SK-MEL-5 (cell line): ENCODE measurements at places on chromosomes 2 and 18. TPM values are rescaled to one million over a fixed set of nuclear protein-coding genes. Genes with fewer than 3 reads are reported as not detected.
A peak's percentile ranks its signal among the peaks of the same experiment; 100 is the strongest.

DNA sequence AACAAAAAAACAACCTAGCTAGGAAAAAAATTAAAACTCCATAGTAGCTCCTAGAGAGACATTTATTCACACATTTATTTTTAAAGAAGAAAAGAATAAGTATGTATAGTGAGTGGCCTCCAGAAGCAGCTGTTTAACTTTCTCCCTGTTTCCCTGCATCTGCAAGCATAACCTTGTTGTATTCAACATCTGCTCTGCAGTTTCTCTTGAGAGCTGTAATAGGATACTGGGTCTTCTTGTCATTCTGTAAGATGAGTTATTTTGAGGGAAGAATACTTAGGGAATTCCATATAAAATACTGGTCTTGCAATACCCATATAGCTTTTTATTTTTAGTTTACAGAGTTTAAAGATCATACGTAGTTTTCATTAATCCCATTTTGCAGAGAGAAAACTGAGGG is 246.6 kb downstream of the LRRTM1 start:
- DNase-seq = no peak

- no peak for DNase-seq
These were observed 40.0 kb downstream of the STEAP3 start for GRCh38 chr2:119263656-119264055.

DNA sequence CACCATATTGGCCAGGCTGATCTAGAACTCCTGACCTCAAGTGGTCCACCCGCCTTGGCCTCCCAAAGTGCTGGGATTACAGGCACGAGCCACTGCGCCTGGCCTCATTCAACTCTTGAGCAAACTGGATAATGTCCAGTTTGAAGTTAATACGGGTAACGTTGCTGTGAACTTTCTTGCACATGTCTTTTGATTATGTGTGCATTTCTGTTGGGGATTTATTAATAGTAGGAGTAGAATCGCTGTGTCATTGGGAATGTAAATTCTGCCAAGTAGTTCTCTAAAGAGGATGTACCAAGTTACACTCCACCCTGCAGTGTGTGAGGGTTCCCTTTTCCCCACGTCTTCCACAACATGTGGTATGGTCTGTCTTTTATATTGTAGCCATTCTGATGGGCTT is 6.2 kb downstream of the IMPA2 start:
- no peak for DNase-seq

- peak; percentile 93 for DNase-seq
These were observed 134.6 kb upstream of the SCN7A start for GRCh38 chr2:166628478-166629136.

The LAMA3 gene
- 0.67 and 1.1 TPM in 2 replicates for total RNA-seq

The TLX2 gene
- 0.16 and 0.55 TPM in 2 replicates for total RNA-seq
